ENCODE measurements at places on chromosomes 12 and 14.

DNA sequence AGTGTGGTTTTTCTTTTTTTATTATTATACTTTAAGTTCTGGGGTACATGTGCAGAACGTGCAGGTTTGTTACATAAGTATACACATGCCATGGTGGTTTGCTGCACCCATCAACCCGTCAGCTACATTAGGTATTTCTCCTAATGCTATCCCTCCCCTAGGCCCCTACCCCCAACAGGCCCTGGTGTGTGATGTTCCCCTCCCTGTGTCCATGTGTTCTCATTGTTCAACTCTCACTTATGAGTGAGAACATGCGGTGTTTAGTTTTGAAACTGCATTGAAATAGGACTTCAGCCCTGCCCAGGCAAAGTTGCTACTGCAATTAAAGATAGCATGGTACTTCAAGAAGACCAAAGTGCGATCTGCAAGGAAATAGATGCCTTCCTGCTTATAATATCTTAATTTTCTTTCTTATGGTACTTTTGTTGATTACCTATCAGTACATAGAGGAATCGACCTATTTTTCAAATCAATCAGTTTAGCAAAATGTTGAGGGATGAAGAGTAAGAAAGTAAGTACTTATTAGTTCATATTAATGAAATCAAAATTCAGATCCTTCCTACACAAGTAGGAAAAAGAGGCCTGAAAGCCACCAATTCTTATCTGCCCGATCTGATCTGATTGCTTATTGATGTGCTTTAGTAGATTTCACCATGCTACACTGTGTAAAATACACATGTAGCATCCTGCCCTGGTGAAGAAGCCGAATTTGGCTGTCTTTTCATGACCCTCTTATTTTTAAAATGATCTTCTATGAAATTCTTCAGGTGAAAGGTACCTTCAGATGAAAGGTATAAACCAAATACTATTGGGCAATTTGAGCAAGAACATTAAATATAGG lies 1.6 kb downstream of the LTA4H start:
- DNase-seq = no peak

DNA sequence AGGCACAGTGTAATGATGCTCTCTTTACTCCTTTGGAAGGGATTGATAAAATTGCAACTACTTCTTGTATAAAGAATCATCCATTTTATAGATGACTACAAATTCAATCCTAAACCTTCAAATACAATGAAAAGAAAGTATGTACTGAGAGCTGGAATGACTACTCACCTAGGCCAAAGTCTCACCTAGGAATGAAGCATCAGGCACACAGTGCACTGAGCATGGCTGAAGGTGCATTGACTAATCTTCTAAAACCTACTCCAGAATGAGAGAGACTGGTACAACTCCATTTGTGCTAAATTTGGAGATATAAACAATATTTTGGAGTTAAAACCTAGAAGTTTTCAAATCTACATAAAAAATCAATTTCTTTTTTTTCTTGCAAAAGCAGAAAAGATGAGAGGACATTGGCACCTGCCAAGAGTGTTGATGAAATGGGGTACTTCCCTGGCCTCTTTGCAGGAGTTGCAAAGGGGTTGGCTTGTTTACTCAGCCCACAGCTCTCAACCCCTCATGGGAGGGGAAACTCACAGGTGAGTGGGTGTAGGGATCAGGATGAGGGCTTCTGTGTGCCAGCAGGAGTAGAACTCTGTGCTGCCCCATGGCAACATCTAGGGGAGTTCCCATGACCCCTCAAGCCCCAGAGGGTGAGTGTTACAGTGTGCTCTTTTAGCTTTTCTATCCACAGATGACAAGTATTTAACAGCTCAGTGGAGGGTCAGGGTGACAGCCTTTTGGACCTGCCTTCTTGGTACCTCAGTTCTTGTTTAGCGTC lies 31.3 kb downstream of the CLECL1 start:
- DNase-seq = no peak

DNA sequence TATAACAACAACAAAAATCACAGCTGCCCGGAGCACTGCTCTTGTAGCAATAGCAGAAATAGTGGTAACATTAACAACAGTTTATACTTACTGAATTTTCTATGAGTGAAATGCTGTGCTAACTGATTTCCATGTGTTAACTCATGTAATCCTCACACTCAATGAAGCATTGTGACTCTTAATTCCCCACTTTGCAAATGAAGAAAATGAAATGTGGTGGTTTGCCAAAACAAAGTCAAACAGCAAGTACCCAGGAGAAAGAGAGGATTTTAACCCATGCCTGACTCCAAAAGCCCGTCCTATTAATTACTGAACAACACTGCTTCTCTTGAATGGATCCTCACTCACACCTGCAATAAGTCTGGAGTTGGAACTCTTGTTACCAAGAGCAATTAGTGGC lies 123.5 kb downstream of the MED13L start:
- no peak for DNase-seq

GRCh38 chr12:111268738-111269572 lies 99.9 kb downstream of the PHETA1 start:
- DNase-seq = no peak

DNA sequence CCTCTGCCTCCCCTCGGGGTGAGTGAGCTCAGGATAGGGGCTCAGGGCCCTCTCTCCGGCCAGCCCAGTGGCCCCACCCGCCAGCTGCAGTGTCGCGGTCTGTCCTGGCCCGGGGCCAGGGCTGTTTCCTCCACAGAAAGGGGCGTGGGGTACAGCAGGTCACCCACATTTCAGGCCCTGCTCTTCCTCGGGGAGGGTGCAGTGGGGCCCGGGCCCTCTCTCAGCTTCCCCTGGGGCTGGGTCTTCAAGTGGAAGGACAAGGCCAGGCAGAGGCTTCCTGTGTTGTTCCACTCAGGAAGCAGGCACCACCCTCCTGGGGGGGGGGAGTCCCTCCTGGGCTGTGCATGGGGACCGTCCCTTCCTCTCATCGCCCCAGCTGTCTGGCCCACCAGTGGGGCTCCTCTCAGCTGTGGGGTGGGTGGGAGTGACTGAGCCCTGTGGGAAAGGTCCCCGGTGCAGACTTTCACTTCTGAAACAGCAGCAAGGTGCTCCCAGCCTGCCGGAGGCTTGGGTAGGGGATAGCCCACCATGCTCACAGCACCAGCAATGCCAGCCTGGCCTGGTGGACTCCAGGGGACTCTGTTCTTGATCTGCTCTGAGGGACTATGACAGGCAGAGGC lies 3.7 kb downstream of the GPR132 start:
- no peak for DNase-seq

DNA sequence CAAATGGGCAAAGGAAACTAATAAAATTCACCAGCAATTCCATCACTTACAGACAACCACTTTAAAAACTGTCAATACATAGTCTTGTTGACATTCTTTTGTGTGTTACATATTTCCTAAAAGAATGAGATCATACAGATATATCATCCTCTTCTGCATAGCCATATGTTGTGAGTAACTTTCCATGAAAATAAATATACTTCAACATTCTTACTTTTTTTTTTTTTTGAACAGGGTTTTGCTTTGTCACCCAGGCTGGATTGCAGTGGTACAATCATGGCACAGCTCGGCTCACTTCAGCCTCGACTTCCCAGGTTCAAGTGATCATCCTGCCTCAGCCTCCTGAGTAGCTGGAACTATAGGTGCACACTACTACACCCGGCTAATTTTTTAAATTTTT lies 20.9 kb downstream of the ZC2HC1C start:
- no peak for DNase-seq

- DNase-seq = no peak
Measured at GRCh38 chr12:26195250-26195640, at the start of gene SSPN. SSPN (plus strand) TSS chr12:26195573; CDS start chr12:26195673, 100 bp downstream.

DNA sequence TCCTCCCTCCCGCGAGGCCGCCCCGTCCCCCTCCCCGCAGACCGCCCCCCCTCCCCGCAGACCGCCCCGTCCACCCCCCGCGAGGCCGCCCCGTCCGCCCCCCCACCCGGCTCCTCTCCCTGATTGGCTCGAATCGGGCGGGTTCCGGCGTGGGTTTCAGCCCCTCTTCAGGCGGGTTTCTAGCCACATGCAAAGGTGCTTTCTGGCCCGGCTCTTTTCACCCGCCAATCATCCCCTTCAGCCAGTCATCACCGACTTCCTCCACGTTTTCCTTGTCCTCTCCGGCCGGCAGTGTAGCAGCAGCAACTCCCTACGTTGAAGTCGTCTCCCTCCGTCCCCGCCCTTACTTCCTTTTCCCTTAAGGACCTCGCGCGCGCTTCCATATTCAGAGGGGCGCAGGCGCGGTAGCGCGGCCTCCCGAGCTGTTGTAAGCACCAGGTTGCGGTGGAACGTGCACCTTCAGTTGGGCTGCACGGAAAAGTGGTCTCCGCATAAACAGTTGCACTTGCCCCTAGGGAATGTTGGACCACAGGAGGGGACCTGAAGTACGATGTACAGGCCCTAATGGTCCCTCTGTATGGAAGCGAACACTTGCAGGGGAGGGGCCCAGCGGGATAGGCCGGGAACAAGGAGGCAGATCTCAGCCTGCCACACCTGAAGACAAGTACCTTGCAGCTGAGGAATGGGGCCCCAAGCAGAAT lies 44.6 kb upstream of the ESR2 start:
- DNase-seq = peak; percentile 64

GRCh38 chr14:75126121-75126544 lies 715 bp downstream of the NEK9 start:
- no peak for DNase-seq

GRCh38 chr12:50661300-50662115 lies 102.4 kb upstream of the ATF1 start:
- no peak for DNase-seq

GRCh38 chr12:109763201-109763841 lies 49.7 kb downstream of the FAM222A start:
- DNase-seq = no peak

DNA sequence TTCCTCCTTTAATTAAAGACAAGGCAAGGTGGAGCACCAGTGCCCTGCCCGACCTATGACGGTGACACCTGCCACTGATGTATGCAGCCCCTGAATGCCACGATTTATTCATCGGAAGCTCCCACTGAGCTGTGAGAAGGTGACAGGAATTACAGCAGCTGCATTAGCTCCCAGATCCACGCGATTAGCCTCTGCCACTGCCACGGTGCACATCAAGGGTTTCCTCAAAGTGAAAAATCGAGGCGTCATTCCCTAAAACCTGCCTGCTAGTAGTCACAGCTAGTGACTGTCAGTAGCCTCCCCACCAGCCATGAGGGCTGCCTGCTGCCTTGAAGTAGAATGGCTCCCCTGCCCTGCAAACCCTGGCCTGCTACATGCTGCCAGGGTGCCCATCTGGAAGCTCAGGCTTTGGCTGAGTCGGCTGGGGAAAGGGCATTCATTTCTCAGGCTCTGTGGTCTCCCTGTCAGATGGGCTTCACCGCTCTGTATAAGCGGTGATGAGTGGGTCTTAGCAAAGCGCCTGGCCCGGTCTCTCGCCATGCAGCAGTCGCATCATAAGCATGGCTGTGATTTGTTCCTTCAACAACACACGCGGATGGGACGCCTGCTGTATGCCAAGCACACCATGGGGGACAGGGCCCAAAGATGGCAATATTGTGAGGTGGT lies 8.2 kb upstream of the BCL11B start:
- DNase-seq = no peak

- DNase-seq = no peak
Measured at GRCh38 chr14:55103005-55103640, 25.9 kb upstream of the LGALS3 start.

GRCh38 chr12:112270673-112271072 lies 111.6 kb downstream of the HECTD4 start:
- DNase-seq = no peak

DNA sequence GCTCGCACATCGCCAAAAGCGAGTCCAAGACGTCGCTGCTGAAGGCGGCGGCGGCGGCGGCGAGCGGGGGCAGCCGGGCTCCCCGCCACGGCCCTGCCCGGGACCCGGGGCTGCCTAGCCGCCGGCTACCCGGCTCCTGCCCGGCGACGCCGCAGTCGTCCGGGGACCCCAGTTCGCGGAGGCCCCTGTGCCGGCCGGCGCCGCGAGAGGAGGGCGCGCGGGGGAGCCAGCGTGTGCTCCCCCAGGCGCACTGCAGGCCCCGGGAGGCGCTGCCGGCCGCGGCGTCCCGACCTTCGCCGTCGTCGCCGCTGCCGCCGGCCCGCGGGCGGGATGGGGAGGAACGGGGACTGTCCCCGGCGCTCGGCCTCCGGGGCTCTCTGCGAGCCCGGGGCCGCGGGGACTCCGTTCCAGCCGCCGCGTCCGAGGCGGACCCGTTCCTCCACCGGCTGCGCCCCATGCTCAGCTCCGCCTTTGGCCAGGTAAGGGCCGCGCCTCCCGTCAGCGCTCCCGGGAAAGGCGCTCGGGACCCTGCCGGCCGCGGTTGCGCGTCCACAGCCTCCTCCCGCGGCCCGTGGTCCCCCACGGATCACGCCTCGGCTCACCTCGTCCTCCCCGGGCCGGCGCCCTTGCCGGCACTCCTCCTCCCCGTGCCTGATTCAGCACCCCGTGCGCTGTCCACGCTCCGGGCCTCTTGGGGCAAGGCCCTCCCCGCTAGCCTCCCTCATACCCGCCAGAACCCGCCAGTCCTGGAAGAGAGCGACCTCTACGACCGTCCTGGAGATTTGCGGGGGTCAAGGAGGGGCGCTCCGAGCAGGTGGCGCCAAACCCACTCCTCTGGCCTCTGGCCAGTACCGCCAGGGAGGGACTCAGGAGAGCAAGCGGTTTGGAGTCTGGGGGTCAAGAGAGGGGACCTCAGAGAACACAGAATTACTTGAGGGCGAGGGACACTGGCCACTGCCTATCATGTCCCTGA lies 721 bp downstream of the CABP1 start:
- DNase-seq = peak; percentile 22

GRCh38 chr12:123741937-123742572 lies 20.0 kb upstream of the DNAH10 start:
- no peak for DNase-seq

DNA sequence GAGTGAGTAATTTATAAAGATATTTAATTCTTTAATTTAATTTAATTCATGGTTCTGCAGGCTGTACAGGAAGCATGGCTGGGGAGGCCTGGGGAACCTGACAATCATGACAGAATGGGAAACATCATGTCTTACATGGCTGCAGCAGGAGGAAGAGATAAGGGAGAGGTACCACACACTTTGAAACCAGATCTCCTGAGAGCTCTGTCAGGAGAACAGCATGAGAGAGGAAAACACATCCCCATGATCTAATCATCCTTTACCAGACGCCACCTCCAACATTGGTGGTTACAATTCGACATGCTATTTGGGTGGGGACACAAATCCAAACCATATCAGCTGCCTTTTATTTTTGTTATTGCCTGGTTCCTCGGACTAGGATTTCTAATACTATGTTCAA lies 928.6 kb downstream of the TMEM121 start:
- DNase-seq = no peak

DNA sequence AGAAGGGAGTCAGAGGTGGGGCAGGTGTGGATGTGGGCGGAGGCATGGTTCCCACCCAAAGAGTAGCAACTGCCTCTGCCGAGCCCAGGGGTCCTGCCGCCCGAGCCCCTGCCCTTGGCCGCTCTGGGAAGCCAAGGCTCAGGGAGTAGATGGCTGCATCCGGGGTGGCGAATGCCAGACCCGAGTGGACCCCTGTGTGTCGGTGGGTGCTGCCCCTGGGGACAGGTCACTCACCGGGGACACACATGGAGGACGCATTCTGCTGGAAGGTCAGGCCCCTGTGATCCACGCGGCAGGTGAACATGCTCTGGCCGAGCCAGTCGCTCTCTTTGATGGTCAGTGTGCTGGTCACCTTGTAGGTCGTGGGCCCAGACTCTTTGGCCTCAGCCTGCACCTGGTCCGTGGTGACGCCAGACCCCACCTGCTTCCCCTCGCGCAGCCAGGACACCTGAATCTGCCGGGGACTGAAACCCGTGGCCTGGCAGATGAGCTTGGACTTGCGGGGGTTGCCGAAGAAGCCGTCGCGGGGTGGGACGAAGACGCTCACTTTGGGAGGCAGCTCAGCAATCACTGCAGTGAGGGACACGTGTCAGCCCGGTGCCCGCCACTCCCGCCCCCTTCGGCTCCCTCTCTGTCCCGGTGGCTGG lies 329.0 kb downstream of the TMEM121 start:
- no peak for DNase-seq

- no peak for DNase-seq
Measured at GRCh38 chr14:32413967-32414640, 85.0 kb downstream of the AKAP6 start.
